ENCODE measurements at places on chromosomes 11 and 22.

DNA sequence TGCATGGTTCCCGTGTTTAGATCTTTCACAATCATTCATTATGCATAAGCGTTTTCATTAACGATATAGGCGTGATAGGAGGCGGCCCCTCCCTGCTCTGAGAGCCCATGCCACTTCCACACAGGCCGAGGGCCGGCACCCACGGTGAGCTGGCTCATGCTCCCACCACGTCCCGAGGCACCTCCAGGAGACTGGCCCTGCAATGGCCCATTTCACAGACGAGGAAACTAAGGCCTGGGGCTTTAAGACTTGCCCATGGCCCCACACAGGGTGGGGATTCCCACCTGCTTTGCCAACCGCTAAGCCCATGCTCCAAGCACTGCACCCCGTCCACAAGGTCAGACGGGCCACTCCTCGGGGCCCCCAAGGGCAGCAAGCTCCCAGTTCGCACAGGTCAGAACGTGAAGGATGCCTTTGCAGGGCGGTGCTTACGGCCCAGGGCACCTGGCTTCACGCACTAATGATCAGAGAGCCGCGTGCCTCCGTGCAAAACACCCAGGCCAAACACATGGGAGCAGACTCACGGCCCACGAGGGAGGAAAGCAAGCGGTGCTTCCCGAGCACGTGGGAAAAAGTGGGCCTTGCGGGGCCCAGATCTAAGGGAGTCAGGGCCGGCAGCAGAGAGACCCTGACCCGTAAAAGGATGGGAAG lies 8.3 kb downstream of the OSBPL5 start:
- DNase-seq = peak; percentile 57

DNA sequence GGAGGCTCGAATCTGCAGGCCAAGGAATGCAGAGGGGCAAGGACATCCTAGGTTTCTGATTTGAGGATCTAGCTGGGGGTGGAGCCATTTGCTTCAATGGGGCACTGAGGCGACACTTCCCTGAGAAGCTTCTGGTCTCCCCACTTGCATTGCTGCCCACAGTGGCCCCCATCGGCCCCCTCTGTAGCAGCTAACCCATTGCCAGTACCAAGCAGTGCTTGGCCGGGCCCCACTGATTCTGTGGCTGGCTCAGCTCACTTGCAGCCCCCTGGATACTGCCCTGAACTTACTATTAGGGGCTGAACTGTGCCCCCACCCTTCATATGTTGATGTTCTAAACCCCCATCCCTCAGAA lies 42.9 kb upstream of the SHISAL1 start:
- no peak for DNase-seq

DNA sequence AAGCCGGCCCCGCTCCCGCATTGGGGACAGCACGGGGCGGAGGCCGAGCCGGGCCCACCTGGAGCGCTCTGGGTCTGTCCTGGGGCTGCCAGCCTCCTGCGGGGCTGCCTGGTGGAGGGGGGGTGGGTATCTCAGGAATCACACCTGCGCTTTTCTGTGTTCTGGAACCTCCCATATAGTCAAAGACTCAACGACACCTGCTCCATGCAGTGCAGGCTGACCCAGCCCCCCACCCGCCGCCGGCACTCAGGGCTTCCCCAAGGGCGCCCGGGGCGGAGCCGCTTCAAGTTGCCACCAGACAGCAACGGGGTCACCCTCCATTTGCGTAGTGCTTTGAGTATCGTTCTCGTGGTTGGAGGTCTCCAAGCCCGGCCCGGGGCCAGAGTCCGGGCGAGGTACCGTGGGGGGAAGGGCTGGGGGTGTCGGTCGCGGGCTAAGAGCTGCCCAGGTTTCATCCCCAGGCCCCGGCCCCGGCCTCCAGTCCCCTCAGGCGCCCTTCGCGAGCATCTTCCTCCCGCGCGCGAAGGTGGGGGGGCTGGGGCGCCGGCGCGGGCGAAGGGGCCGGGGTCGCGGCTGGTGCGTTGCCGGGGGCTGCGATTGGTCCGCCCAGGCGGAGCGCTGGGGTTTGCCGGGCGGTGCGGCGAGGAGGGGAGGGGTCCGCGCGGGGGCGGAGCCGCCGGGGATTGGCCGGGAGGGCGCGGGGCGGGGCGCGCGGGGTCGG lies 6.6 kb downstream of the TSPAN4 start:
- DNase-seq = no peak

DNA sequence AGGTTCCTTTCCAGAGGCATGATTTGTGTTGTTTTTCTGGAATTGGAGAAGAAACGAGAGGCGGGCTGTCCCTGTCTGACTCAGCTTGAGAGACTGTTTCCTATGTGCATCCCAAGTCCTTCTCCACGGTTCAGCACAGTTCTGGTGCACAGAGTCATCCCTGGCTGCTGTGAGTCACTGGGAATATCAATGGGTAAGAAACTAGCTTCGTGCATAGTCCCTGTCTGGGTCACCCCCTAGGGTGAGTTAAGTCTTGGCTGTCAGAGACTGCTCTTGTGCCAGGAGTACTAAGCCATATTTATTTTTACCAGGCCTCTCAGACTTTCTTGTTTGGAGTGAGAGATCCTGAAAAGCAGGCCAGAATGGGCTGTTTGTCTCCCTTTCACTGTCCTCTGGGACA lies 2.4 kb upstream of the LRP4 start:
- no peak for DNase-seq

DNA sequence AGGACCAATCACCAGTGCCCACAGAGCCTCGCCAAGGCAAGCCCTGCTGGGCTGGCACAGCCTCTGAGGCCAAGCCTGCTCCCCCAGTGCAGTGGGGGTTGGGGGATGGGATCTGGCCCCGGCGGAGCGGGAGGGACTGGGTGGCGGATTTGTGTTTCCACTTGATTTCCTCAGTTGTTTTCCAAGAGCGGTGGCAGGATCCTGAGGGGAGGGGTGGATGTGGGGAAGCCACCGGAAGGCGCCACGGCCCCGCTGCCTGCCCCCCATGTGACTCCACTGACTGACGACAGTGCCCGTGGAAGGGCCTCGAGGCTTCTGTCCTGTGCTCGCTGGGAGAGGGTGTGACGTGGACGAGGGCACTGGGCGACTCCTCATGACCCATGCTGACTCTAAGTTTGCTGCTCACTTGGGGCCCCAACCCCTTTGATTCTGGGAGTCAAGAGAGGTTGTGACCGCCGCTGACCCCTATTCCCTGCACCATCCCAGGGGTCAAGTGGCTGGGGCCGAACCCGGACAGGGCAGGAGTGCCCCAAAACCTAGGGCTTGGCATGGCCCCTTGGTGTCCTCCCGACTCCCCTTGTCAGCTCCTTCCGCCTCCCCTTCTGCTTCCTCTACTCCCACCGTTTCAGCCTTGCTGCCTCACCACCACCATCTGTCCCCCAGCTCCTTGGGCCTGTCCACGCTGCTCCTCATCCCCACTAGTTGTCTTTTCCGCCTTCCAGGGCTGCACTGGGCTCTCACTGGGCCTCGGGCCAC lies 23.5 kb upstream of the PICK1 start:
- no peak for DNase-seq

- no peak for DNase-seq
Observed at GRCh38 chr11:59144096-59144495, 1.4 kb downstream of the FAM111A start.

DNA sequence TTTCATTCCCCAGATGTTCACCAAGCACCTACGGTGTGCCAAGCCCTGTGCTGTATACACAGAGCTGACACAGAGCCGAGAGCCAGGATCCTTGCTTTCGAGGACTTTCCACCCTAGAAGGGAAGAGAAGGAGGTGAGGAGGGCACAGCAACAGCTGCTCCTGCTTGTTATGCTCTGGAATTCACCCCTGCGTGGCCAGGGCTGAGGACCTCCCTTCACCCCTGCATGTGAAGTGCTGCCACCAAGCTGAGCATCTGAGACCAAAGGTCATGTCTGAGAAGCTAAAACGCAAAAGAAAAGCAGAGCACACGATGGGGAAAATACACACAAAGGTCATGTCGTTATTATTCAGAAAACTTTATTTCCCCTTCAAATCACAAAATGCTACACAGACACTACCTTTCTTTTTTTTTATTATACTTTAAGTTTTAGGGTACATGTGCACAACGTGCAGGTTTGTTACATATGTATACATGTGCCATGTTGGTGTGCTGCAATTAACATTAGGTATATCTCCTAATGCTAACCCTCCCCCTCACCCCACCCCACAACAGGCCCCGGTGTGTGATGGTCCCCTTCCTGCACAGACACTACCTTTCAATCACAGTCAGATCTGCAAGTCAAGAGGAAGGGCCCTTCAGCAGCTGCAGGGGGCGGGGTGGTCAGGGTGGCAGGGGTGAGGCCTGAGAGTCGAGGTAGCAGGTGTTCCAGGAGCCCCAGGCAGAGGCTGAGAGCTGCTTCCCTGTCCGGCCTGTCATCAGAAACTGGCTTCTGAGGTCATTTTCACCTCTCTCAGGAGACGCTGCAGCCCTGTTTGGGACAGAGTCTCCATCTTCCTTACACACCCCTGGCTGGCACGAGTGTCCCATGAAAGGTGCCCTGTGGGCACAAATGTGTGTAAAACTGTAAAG lies 40.1 kb upstream of the PRR5 start:
- DNase-seq = no peak
